ENCODE measurements at places on chromosomes 13 and 19. TPM values are rescaled to one million over a fixed set of nuclear protein-coding genes. Genes with fewer than 3 reads are reported as not detected.

ZNF154 gene
- 4.0 TPM for total RNA-seq

SLC17A7 gene
- total RNA-seq: 0.16 TPM

CGB5 gene
- not detected for total RNA-seq

FBXL3 gene
- total RNA-seq: 44.4 TPM

APOC4 gene
- total RNA-seq: not detected

RGS9BP gene
- 0.21 TPM for total RNA-seq

KLF1 gene
- total RNA-seq: 0.62 TPM

FSD1 gene
- 32.8 TPM for total RNA-seq

ZNF626 gene
- total RNA-seq: 1.3 TPM

SLC1A6 gene
- not detected for total RNA-seq

LDLR gene
- total RNA-seq: 140 TPM

ZNF296 gene
- total RNA-seq: 5.8 TPM

COL5A3 gene
- 0.87 TPM for total RNA-seq

SIGLECL1 gene
- total RNA-seq: not detected

SIAH3 gene
- 0.07 TPM for total RNA-seq

GSX1 gene
- not detected for total RNA-seq

ARHGEF1 gene
- 353 TPM for total RNA-seq

TPTE2 gene
- not detected for total RNA-seq

RFPL4A gene
- not detected for total RNA-seq

NOTCH3 gene
- total RNA-seq: not detected

TMEM150B gene
- 0.46 TPM for total RNA-seq

ANGPTL8 gene
- total RNA-seq: not detected

ZNF729 gene
- total RNA-seq: not detected
